ENCODE measurements at places on chromosomes 11 and 22. TPM values are rescaled to one million over a fixed set of nuclear protein-coding genes. Genes with fewer than 3 reads are reported as not detected.

DNA sequence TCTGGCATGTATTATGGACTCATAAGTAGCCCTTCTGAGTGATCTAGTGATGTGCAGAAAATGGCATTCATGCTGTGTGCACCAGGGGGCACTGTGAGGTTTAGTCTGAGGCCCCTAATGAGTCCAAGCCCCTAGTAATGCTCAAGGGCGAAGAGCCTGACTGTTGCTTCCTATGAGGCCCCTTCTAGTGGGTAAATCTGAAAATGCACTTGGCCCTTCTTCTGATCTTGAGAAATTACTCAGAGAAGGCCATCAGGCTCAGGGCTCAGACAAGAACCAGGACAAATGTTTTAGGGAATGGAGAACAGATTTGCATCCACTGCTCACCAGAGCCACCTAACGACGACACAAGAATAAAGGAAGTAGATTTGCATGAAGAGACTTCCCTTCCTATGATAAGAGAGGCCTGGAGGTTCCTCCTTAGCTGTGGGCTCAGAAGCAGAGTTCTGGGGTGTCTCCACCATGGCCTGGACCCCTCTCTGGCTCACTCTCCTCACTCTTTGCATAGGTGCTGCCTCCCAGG is 75.8 kb downstream of the GGTLC2 start:
- peaks cover 43% of the 10 kb centered on the region for H3K4me1 ChIP-seq
- peak overlapping the region; percentile 96 for H3K27ac ChIP-seq
- H3K27me3 ChIP-seq: no peaks in the 10 kb centered on the region
- H3K36me3 ChIP-seq: no peaks in the 10 kb centered on the region
- peak; percentile 86 for DNase-seq
- peak overlapping the region; percentile 45 for H3K4me3 ChIP-seq

DNA sequence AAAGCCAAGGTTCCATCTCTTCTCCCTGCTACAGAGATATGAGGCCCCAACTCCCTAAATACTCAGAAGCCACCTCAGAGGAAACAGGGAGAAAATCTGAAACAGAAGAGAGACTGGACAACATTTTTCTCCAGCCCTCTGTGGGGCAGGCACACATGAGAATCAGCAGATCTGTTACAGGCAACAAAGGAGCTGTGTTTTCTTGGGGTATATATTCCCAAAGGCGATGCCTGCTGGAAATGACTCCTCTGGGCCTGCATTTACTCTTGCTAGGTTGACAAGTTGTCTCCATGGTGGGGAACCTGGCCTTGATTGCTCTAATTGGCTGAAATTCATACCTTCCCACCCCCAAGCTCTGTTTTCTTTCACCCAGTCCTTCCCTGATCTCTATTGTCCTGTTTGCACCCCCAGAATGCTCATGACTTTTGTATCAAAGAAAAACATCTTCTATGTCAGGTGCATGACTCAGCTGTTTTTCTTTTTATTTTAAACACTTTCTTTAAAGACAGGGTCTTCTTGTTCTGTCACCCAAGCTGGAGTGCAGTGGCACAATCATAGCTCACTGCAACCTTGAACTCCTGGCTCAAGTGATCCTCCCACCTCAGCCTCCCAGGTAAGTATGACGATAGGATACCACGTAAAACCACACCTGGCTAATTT is 23.5 kb upstream of the P2RY6 start:
- no peaks in the 10 kb centered on the region for H3K36me3 ChIP-seq
- no peaks in the 10 kb centered on the region for H3K4me1 ChIP-seq
- DNase-seq: no peak
- peaks cover 2% of the 10 kb centered on the region for H3K27me3 ChIP-seq
- H3K27ac ChIP-seq: no peak overlapping the region

DNA sequence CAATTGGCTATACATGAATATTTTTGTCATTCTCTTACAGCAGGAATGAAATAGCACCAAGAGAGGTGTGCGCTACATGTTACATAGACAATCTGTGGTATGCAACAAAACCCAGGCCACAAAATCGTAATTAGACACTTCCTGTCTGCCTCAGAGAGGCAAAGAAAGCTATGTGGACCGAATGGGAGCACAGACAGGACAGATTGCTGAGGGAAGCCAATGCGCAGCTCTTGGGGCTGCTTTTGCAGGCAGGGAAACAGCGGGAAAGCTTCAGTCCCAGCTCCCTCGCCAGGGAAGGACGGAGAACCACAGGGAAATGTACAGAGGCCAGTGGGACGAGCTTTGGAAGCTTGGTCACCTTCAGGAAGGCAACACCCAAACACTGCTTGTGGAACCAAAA is 40.9 kb downstream of the SERPINH1 start:
- H3K27me3 ChIP-seq: no peaks in the 10 kb centered on the region
- no peak overlapping the region for H3K27ac ChIP-seq
- no peaks in the 10 kb centered on the region for H3K36me3 ChIP-seq
- no peaks in the 10 kb centered on the region for H3K4me1 ChIP-seq
- no peak overlapping the region for H3K4me3 ChIP-seq

The ADAMTS8 gene
- not detected for polyA plus RNA-seq
